ENCODE measurements at places on chromosomes 2 and 18.

GRCh38 chr2:160492401-160493226, 993 bp downstream of the RBMS1 start:
- DNase-seq = peak; percentile 91

DNA sequence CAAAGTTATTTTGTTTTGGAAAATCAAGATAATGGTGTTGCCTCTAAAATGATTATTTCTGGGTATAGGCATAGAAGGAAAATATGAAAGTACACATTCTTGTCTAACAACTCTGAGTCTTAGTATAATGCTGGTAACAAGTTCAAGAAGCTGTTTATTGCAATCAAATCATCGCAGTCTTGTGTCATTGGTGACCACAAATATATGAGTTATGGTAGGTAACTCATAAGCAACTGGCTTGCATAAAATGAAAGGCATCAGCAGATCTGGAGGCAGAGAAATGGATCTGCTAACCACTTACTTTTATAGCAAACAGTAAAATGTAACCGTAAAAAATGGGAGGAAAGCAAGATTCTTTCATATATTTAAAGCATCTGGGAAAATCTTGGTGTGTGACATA, 156.2 kb upstream of the TCF4 start:
- DNase-seq = no peak

DNA sequence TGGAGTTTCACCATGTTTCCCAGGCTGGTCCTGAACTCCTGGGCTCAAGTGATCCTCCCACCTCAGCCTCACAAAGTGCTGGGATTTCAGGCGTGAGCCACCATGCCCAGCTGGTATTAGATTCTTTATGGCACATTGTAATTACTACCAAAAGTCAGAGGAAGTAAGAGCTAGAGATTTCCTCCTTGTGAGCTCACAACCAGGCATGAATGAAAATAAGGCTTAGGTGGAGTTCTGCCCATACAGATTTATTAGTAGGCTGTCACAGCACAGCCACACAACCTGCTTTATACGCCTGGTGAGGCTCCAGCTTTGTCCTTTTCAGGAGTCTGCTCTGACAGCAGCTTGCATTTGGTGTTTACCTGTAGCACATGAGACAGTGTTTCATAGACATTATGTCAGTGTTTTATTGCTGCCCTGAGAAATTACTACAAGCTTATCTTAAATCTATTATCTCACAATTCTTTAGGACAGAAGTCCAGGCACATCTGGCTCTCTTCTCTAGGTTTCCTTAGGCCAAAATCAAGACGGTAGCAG, 156.6 kb downstream of the TANC1 start:
- DNase-seq = no peak

DNA sequence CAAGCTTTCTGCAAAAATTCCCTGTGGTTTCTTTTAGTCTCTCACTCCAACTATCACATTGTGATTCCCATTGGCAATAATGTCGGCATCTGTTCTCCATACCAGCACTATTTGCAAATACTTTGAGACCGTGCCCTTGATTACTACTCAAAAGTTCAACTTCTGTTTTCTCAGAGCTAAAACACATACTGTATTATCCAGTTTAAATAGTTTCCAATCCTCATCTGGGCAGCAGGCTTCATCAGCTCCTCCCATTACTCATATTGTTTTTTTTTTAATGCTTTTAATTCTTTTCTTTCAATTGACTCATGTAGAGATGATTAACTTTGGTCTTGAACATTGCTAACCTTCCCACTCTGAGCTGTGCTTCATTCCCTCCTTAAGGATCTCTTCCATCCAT, 135.8 kb downstream of the METTL8 start:
- no peak for DNase-seq

DNA sequence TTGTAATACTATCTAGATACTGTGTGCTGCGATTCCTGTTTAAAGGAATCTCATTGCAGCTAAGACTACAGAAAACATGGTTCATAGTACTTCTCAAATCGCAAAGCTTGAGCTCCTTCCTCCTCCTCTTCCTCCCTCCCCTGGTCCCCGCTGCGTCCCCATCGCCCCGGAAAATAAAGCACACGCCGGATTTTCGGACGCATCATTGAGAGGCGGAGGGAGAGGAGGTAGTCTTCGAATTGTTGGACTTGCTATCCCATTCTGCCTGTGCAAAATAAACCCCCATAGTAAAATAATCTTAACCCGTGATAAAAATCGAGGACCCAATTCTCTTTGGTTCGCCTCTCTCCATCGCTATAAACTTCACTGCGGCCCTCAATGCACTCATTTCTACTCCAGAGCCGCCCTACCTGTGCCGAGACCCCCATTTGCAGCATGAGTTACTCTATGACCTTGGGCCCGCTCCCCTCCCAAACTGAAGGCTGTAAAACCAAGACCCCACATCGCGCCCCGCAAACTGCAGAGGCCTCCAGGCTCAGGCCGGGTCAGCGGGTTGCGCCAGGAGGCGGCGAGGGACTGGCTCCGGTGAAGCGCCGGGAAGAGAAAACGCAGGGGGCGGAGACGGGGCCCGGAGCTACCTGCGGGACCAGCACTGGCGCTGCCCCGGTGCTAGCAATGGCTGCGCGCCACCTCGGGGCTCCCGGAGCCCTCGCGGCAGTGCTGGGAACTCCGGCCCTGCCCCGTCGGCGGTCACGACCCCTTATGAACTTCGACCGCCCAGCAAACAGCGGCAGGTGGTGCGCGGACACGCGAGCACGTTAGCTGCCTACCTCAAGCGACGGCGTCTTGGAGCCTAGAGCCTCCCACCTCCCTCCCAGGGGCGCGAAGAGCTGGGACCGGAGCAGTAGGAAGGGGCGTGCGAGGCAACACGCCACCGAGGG, 649 bp downstream of the ESCO1 start:
- no peak for DNase-seq

DNA sequence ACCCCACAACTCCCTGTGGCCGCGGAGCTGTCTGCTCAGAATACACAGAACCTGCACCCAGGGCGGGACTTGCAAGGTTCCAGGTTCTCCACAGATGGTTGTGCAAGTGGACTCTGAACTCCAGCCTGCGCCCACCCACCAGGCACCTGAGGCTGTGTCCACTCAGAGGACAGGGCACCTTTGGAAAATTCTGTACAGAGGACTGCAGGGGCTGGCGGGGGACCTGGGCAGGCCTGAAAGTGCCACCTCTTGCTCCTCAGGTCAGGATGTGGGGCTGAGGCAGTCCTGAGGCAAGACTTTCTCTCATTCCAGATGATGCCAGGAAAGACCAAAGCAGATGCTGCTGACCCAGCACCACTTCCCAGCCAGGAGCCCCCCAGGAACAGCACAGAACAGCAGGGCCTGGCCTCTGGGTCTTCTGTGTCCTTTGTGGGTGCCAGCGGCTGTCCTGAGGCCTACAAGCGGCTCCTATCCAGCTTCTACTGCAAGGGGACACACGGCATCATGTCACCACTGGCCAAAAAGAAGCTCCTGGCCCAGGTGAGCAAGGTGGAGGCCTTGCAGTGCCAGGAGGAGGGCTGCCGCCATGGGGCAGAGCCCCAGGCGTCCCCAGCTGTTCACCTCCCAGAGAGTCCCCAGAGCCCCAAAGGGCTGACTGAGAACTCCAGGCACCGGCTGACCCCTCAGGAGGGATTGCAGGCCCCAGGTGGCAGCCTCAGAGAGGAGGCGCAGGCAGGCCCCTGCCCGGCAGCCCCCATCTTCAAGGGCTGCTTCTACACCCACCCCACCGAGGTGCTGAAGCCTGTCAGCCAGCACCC, 14.4 kb downstream of the ARID5A start:
- peak; percentile 48 for DNase-seq

DNA sequence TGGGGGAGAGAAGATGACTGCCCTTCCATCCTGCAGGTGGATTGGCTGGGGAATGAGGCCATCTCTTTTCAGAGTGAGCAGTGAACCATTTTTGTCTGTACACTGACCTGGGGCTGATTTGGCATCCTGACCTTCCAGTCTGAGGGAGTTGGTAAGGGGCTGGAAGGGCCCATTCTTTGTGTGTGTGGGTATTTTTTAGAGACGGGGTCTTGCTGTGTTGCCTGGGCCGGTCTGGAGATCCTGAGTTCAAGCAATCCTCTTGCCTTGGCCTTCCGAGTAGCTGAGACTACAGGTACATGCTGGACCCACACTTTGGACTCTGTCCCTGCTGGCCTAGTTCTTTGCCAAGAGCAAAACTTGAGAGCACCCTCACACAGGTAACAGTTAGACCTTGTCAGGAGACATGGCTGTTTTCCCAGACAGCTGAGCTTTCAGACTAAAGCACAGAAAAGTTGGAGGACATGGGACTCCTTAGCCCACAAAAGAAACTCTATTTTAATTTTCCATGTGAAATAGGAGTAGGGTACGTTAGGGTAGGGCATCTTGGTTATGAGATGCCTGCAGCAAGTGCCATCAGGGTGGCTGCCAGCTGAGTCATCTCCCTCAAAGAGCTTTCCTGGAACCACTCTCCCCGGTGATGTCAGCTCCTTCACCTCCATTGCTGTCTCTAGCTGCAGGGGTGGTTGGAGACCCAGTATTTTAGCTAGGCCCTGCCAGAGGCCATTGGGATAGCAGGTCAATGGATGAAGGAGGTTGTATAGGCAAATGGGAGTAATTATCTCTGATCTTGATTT, 60.7 kb downstream of the DGKD start:
- no peak for DNase-seq

- DNase-seq = peak; percentile 83
Observed at GRCh38 chr18:70288851-70289328, at the start of gene SOCS6. TSS of gene SOCS6 (plus strand) at chr18:70289045. CDS start at chr18:70324669, 35,624 bp downstream.

DNA sequence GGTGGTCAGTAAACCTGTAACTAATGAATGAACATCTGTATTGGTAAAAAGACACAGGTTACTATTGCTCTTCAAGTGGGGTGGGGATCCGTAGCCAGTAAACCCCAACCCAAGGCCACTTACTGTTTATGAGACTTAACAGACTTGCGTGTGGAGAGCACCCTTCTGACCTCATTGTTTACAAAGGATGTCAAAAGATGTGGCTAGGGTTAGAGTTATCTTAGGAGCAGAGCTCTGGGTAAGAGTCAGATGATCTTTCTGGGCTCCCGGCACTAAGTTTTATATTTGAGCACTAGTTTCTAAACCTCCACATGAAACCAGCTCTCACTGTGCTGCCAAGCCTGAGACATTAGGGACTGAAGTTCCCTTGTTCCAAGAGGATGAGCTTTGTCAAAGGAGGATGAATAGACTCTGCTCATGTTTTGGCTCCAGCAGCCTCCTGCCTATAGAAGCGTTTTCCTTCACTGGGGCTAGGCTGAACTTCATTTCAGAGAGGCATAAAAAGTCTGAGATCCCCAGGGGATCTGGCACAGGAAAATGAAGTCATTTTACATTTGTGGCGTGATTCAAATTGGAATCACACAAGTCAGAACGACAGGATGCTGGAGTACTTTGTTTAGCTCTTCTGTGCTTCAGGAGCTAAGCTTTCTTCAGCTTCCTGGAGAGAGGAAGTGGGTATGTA, 403.1 kb upstream of the TRIB2 start:
- no peak for DNase-seq

DNA sequence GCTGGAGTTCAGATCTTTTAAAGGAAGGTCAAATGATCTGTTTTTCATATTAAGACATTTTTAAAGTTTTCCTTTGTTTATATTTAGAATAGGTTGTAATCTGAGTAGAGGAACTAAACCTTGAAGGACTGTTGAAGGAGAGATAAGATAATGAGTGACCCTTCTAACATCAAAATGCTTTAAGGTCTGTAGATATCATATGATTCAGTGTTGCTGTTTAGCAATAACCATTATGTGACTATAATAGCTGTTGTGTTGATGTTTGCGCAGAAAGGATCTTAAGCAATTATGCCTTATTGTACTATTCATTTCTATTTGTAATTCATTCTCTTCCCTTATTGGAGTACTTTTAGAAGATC, 60.0 kb downstream of the SLC16A14 start:
- DNase-seq = no peak

GRCh38 chr18:43572163-43572562, 294.9 kb upstream of the SYT4 start:
- no peak for DNase-seq

DNA sequence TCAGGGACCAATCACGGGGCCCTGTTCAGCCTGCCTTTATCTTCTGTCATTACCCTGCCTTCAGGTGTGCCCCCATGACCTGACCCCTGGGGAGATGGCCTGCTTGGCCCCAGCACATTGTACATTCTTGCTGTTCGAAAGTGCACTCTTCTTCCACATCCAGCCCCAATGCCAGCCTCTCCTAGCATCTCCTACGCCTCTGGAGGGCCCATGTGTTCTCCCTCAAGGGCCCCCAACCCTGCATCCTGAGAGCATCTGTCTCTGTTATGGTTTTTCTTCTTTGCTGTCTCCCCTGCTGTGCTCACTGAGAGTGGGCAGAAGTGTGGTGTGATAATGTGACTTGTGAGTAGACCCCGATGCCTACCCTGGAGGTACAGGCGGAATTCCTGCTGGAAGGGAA, 41.5 kb upstream of the OTOS start:
- no peak for DNase-seq

- no peak for DNase-seq
Observed at GRCh38 chr2:217733461-217733860, 269.3 kb downstream of the TNS1 start.

DNA sequence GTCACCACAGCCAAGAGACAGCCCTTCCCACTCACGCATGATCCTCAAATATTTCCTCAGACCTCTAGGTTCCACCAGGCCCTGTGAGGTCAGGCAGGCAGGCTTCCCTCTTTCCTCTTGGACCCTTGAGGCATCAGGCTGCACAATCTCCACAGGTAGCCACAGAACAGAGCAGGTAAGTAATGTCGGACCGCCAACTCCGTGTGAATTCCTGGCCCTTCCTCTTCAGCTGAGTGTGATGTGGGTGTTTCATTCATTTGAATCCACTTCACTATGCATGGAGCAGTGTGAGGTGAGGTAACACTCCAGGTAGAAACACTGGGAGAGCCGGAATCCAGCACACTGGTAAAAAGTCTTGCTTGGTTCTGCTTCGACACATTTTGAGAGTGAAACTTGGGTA, 44.0 kb downstream of the MRPL35 start:
- no peak for DNase-seq

DNA sequence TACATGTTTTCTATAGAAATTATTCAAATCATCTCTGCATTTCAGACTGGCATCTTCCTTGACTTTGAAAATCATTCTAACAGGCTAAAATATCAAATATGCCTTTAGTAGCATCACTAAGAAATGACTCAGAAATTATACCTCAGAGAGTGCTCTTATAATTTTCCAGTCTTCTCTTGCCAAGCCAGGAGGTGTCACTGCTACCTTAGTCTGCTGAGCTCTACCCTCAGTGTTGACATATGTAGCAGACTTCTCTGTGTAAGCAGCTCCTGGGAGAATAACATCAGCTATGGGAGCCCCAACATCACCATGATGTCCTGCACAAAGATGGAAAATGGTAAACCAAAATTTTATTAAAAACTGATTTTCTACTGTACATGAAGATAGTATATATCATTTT, 31.6 kb downstream of the NDUFS1 start:
- no peak for DNase-seq

- DNase-seq = no peak
Observed at GRCh38 chr18:74264303-74265020, 27.3 kb downstream of the CYB5A start.

- no peak for DNase-seq
Observed at GRCh38 chr2:20333738-20334137, 16.9 kb downstream of the PUM2 start.

- no peak for DNase-seq
Observed at GRCh38 chr2:38934742-38935141, 45.1 kb downstream of the ARHGEF33 start.

GRCh38 chr2:37869304-37869703, 55.8 kb upstream of the RMDN2 start:
- no peak for DNase-seq

Data from left forelimb (tissue), 1 donor.